Amniotic stem cell (primary cell): ENCODE measurements at places on chromosomes 3 and 15.

- no peak for DNase-seq
Measured at GRCh38 chr3:13309004-13309403, 111.1 kb downstream of the NUP210 start.

- DNase-seq: no peak
Measured at GRCh38 chr3:168497183-168497582, 401.5 kb upstream of the GOLIM4 start.

DNA sequence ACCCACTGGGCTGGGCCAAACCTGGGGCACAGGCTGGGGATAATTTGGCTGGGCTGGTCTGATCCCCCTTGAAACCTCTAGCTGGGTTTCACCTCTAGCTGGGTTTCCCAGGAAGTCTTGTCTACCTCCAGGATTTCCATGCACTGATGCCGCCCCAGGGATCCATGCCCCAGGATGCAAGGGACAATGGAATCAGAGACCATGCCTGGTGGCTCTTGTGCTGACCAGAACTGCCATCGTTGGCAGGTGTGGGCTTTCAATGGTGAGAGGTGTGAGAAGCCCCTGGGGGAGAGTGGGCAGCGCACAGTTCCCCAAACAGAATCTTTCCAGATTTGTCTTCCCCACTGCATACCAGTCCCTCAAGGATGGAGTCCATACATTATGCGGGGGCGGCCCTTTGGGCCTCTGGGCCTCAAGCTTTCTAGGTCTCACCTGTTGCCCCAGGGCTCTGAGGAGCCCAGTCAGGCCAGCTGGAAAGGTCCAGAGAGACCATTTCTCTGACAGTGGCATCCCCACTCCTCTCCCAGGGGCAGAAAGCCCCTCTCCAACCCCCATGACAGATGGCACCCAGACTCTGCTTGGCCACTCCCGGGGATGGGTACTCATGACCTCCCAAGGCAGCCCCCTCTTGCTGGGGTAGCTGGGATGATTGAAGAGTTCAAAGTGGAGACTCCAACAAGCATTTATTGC lies 35.4 kb downstream of the EPHB3 start:
- no peak for DNase-seq

- no peak for DNase-seq
Measured at GRCh38 chr15:85947936-85948335, 131.7 kb upstream of the AGBL1 start.

- no peak for DNase-seq
Measured at GRCh38 chr3:106231086-106231485, 362.3 kb upstream of the CBLB start.

DNA sequence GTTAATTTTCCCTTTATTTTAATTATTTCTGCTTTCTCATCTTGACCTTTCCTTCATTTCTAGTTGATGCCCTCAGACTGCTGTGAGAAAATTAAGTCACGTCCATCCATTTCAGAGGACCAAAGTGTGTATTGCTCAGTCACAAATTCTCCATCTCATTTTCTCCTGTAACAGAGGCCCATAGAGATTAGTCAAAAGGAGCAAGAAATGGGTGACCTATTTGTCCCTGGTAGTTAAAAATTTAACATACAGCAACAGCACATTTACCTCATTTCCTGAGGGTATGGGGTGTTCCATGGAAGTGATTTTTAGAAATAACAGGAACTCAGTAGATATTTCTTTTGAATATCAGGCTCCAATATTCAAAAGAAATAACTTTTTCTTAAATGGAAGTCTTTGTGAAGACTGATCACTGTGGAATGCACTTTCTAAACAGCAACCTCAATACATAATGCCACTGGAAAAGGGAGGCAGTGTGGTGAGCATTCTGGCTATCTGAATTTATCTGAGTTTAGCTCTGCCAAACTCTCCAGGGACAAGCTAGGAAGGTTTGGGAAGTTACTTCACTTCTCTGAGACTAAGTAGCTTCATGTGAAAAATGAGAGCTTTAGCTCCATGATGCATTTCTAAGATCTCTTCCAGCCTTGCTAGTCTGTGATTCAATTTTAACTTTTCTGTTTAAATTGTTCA lies 808.2 kb downstream of the SQOR start:
- no peak for DNase-seq

GRCh38 chr3:143103652-143104051 lies 15.9 kb upstream of the CHST2 start:
- no peak for DNase-seq

- no peak for DNase-seq
Measured at GRCh38 chr3:53162672-53163443, 1.8 kb downstream of the PRKCD start.

GRCh38 chr15:101045835-101046691 lies 126.9 kb downstream of the LRRK1 start:
- DNase-seq: no peak

- DNase-seq: peak; percentile 14
Measured at GRCh38 chr3:159586571-159587202, 401.9 kb upstream of the IL12A start.

DNA sequence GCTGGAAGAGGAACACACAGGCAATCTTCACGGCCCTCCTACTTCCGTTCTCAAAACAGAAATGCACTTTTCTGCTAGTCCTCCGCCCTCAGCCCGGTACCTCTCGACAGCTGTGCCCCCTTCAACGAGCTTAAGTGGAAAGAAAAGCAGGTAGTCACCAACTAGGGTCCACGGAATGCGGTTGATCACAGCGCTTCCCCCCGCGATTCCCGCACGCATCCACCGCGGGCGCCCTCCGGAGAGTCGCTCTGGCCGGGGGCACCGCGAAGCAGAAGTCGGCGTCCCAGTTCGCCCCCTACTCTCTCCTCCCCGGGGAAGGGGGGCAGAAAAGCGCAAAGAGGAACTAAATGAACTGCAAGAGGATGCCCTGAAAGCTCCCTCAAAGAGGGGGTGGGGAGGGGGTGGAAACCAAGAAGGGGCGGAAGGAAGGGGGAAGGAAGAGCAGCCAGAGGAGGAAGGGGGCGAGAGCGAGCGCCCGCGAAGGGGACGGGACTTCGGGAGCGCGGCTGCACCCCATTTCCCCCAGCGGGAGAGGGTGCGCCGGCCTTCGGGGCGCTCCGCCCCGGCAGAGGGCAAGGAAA lies 738 bp downstream of the ACAP2 start:
- DNase-seq: peak; percentile 9

GRCh38 chr3:43181202-43181821 lies 75.4 kb upstream of the POMGNT2 start:
- DNase-seq: no peak

DNA sequence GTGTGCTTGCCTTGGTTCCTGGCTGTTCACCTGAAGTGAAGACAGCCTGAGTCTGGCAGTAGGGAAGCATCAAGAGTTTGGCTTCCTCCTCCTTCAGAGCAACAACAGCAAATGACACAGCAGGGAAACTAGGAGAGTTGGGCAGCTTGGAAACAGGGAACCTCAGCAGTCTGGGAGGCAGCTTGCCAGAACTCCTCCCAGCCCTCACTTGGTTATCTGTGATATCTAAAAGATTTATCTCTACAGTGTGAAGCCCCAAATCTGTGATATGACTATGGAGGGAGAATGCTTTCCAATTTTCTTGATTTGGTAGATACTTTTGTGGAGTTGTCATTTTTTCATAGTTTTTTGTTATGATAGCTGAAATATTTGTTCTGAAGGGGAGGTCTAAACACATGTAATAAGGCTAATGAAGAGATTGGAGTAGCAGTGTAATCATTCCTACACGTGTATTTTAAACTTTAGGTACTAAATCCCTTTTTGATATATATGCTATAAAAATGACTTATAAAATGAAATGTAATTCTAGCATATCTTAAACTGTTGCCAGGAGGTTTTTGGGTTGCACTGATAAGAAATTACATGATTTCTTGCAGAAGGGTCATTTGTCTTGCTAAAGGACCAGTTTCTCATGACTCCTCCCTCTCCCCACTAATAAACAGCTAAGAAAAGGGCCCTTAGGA lies 20.8 kb downstream of the UBE2E1 start:
- no peak for DNase-seq

DNA sequence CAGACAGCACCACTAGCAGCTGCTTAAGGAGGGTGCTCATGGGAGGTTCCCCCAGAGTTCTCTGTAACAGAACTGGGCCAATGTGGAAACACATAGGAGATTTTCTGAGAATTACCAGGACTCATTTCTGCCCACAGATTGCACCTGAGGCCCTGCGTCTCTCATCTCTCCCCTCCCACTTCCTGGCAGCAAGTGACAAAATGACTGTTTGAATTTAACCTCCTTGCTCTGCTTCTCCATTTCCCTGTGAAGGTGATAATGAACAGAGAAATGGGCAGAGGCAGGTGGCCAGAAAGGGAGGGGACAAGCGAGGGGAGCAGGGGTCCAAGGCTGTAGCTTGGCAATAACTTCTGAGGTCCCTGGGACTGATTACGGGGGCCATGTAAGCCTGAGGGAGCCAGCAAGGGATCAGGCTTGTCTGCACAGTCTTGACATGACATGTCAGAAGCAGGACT lies 8.0 kb downstream of the EPHB1 start:
- no peak for DNase-seq

- DNase-seq: no peak
Measured at GRCh38 chr3:29512641-29513040, 231.8 kb downstream of the RBMS3 start.

- DNase-seq: no peak
Measured at GRCh38 chr15:57085267-57085666, 166.8 kb downstream of the TCF12 start.

DNA sequence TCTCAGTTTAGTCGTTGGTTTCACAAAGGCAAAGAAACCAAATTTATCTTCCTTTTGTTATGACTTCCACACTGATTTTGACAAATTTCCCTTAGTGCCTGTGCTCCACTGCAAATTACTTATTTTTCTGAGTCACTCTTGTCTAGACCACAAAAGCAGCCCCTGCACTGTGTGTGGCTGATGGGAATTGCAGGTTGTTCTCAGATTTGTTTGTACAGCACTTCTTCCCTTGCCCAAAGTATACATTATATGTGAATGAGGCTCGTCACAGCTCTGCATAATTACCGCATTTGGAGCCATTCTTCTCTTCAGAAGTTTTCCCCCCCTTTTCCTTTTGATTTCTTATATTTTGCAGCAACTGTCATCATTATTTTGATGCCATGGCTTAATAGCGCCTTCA lies 354.2 kb upstream of the IL12A start:
- DNase-seq: no peak
